ENCODE measurements at places on chromosomes 7 and 10. TPM values are rescaled to one million over a fixed set of nuclear protein-coding genes. Genes with fewer than 3 reads are reported as not detected.

DNA sequence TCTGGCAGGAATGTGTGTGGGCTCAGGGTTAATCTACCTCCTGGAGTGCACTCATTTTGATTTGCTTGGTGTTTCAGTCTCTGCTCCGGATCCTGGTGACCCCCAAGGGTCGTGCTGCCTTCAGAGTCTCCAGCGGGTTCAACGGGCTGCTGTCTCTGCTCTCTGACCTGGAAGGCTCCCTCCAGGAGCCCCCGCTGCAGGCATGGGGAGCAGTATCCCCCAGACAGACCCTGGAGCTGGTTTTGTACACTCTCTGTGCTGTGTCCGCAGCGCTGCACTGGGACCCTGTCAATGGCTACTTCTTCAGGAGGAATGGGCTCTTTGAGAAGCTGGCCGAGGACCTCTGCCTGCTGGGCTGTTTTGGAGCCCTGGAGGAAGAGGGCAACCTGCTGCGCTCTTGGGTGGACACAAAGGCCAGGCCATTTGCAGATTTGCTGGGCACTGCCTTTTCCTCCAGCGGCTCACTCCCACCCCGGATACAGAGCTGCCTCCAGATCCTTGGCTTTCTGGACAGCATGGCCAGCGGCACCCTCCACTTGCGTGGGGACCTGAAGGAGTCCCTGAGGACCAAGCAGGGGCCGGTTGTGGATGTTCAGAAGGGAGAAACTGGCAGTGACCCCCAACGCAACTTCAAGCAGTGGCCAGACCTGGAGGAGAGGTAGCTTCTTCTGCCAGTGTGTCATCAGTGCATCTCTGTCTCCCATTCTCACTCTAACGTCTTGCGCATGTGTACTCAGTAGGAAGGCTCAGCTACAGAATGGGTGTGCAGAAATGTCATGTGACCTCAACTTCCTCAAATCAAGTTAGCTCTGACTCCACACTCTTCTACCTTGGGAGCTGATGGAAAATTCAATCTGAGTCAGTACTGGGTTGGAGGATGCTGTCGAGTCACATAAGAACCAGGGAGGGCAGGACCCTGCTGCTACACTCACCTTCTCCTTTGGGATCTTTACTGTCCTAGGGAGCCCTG is 58.5 kb downstream of the WDFY4 start:
- no peak for DNase-seq

GRCh38 chr10:72687035-72687434 is 4.9 kb upstream of the MCU start:
- DNase-seq = no peak

DNA sequence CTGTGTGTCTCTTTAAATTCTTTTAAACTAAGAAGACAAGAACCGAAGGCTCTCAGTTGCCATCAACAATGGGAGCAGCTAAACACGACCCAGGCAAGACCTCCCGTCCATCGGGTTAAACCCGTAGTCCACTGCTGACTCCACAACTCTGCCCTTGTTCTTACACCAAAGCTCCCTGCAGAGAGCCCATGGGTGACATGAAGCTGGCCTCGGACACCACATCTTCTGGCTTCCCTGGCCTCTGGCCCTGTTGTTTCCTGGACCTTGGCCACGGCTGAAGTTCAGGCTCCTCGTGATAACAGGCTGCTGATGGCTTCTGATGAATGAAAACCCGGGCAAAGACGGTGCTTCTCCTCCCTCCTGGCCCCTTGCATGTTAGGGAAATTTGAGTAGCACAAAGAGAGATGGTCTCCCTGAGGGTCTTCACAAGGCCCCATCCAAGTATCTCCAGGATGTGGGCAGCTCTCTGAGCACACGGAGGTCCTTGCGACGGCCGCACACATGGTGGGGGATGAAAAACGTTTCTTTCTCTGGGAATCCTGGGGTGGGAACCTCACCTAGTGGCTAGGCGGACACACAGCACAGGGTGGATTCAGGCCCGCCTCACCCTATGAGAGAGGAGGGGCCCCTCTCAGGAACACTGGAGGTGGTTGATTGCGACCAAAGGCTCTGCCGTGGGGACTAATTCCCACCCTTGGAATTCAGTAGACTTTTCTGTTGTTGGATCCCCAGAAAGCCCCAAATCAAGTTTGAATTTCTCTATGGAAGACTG is 271.1 kb downstream of the ADARB2 start:
- DNase-seq = no peak

- DNase-seq = no peak
Observed at GRCh38 chr7:9958486-9958885, 1015.2 kb upstream of the PHF14 start.

DNA sequence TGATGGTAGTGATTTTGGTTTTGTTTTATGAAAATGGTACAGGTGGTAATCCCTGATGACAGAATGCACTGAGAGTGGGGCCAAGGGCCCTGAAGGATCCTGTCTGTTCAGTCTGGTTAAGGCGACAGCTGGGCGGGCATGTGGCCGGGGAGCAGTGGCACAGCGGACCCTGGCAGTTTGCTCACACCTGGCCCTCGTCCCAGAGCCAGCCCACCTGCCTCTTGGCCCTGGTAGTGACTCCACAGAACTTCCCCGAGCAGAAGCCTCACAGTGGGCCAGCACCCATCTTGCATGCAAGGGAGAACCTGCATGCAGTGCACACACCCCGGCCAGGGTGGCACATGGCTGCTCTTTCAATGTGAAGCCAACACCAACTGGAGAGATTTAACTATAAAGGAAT is 82.8 kb downstream of the ALOX5 start:
- DNase-seq = no peak

DNA sequence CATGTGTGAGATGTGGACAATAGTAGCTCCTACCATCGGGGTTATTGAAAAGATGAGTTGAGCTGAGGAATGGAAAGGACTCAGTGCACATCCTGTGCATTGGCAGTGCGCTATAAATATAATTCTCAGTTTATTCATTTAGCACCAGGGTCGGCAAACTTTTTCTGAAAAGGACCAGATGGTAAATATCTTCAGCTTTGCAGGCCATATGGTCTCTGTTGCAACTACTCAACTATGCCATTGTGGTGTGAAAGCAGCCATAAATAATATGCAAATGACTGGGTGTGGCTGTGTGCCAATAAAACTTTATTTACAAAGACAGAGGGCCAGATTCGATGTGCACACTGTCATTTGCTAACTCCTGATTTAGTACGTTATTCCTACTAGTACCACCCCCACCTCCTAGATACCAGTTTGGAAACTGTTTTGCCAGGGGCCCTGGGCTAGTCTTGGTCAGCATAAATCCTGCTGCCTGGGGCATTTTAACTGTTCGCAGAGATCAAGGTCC is 422.9 kb upstream of the MKI67 start:
- no peak for DNase-seq

- DNase-seq = peak; percentile 8
Observed at GRCh38 chr10:73083221-73083620, 13.4 kb downstream of the P4HA1 start.

DNA sequence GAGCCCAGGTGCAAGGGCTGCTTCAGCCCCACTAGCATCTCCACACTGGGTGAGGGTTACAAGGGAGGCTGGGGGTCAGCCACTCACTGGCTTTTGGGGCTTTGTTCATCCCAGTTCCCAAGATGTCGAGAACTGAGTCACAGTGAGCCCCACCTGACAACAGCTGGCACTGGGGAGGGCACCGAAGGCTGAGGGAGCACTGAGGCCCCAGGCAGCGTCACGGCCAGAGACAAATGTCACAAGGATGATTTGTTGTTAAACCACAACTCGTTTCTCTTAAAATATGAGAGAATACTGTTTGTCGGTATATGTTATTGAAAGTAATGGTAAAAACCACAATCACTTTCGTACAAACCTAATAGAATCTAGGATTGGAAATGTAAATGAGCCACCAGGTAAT is 219.9 kb downstream of the CELF2 start:
- DNase-seq = no peak

GRCh38 chr7:34036051-34036920 is 130.9 kb downstream of the BMPER start:
- DNase-seq = peak; percentile 95

DNA sequence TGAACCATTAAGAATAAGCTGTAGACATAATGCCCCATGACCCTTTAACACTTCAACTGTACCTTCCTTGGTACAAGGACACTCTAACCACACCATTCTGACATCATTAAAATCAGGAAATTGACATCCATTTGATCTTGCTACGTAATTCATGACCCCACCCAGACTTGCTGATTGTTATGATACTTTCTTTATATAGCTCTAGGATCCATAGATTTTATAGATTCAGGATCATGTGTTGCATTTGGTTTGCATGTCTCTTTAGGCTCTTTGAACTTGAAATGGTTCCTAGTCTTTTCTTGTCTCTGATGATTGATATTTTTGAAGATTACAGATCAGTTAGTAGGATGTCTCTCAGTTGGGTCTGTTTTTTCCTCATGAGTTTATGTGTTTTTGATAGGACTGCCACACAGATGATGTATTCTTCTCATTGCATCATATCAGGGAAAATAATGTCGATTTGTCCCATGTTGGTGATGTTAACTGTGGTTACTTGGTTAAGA is 13.5 kb downstream of the CCM2 start:
- no peak for DNase-seq

- DNase-seq = no peak
Observed at GRCh38 chr10:23693925-23694324, 255.1 kb downstream of the OTUD1 start.

GRCh38 chr10:132457328-132458070 is 60.5 kb downstream of the PWWP2B start:
- DNase-seq = no peak

GRCh38 chr10:24727786-24728185 is 4.1 kb upstream of the ARHGAP21 start:
- no peak for DNase-seq

DNA sequence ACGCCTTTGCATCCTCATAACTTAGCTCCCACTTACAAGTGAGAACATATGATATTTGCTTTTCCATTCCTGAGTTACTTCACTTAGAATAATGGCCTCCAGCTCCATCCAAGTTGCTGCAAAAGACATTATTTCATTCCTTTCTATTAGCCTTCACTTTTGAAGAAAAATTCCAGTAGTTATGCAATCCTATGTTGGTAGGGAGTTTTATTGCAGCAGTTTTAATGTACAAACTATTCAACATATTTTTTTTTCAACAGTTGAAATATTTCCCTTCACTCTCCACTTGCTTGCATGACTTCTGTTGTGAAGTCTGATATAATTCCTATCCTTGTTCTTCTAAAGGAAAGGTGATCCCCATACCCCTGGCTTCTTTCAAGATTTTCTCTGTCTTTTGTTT is 27.3 kb upstream of the ARHGAP22 start:
- no peak for DNase-seq

DNA sequence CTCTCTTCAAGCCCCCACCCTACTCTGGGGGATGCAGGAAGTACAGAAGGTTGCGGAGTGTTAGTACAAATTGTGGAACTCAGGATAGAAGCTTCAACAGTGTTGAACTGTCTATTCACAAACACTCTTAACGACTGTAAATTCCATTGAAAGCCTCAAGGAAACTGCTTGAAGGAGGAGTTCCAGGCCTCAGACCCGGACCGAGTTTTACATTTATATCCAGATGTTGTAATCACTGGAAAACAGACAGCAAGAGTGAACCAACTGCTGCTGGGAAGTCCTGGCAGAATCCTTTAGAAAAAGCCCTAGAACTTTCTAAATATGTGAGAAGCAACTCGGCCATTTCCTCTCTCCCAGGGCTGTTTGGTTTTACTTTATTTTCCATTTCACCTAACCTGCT is 84.1 kb upstream of the LRRC18 start:
- DNase-seq = no peak

Gene AMZ1
- total RNA-seq = not detected

Gene TMEM236
- 0.38 TPM for total RNA-seq

Gene MMD2
- not detected for total RNA-seq

Gene ERVW-1
- not detected for total RNA-seq

Gene EPO
- total RNA-seq = not detected

Gene EEF1AKMT2
- 11.6 TPM for total RNA-seq

Gene DCLRE1A
- 5.6 TPM for total RNA-seq
